ENCODE measurements at places on chromosomes 2 and 18. TPM values are rescaled to one million over a fixed set of nuclear protein-coding genes. Genes with fewer than 3 reads are reported as not detected.

DNA sequence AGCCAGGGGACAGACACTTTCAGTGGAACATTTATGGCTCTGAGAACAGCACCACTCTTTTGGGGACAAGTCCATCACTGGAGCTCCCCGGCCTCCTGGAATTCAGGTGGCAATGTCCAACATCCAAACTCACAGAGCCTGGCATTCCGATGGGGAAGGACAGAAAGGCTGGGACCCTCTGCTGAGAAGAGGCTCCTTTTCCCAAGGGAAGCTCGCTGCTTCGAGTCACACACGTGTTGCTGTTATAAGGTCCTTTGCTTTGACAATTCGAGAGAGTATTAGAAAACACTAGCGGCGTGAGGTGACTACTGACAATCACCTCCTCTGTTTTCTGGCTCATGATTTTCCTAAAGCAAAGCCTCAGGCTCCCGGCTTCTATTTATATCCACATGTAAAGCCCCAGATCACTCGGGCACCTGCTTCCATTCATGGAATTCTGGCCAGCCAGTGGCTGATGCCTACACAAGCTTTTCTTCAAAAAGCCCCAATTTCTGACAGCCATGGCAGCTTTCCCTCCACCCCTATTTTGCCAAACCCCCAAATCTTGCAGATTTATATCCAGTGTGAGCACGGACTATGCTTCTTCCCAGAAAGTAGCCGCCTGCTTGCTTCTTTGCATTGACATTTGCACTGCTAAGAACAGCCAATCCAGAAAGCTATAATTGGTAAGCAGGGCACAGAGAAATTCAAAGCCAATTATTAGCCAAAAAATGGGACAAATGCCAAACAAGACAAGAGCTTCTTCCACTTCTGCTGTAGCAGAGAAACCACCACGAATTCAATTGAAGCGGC is 67.3 kb downstream of the NDUFA10 start:
- DNase-seq: no peak

DNA sequence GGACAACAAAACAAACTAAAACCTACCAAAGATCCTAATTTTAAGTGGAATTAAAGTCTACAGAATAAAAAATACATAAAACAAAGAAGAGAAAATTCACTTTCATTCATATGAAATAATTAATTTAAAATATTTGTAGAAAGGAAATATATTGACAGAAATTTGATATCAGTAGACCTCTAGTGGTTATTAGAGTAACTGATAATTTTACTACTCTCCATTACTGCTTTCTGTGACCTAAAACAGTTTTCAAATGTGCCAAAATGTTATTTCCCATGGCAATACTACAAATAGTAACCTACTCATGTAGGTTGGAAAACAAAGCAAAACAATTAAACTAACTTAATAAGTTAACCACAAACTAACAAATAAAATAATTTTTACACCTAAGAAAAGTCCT is 147.1 kb downstream of the NOL4 start:
- DNase-seq: no peak

DNA sequence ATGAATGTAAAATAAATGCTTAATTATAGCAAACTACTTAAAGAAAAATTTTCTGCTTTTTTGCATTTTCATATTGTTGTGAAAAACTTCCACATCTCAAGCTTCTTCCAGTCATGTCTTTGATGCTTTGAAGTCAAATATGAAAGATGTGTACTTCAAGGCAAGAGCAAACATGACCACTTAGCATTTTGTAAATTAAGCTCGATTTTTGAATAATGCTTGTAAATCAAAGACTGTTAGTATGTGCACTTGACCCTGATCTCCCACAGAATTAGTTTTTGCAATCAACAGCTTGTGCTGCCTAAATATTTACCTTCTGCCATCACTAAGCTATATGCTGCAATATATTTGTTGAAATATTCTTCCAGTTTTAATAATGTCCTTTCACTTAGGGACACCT is 486.1 kb upstream of the ID2 start:
- DNase-seq: no peak

C1GALT1C1L gene
- 1.3 TPM for total RNA-seq

DNA sequence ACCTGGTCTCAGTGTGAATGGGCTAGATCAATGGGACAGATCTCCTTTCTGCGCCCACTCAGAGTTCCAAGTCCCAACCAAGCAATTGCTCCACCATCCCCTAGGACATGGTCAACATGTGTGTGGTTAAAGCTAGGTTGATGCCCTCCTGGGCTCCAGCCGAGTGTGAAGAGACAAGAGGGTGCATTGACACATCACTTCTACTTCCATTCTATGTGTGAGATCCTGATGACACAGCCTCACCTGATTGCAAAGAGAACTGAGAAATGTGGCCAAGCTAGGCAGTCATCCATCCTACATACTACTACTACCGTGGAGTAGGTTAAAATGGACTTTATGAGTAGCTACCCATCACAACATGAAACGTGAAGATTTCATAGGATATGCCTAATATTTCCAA is 106.8 kb downstream of the NCKAP5 start:
- no peak for DNase-seq

- no peak for DNase-seq
Observed at GRCh38 chr2:207269038-207269437, 103.3 kb upstream of the KLF7 start.

DNA sequence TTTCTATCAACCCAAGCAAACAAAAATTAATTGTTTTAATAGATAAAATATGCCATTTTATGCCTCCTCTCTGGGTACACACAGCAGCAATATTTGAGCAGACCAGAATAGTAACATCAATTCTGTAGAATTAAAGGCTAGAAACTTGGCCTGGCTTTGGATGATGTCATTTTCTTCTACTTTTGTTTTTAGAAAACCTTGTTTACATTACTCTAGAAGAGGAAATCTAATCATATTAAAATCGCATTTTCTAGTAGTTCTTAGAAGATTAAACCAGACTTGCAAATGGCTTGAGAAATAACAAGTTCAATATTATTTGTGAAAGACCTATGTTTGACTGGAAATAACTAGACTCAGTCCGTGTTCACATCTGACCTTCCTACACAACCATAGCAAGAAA is 102.3 kb upstream of the RFX8 start:
- no peak for DNase-seq

- DNase-seq: no peak
Observed at GRCh38 chr2:202072737-202073401, at the start of gene KIAA2012. Gene KIAA2012 (plus strand): TSS chr2:202073255. CDS start chr2:202073628, 373 bp downstream.

GRCh38 chr2:111627256-111627655 is 256.7 kb downstream of the ANAPC1 start:
- DNase-seq: no peak

DNA sequence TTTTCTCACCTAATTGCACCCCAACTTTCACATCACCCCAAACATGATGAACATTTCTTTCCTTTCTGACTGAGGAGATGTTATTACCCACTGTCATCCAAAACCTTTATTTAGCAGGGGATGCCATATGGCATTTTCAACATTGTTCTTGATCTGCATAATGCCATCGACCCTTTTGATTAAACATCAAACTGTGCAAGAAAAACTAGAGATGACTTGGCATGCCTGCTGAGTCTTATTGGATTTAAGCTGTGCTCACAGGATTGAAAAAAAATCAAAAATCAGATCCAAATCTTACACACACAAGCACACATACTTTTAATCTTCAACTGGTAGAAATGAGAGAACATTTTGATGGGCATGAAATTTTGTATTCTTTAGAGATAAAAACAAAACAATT is 536.0 kb downstream of the TMX3 start:
- no peak for DNase-seq

LRRTM4 gene
- total RNA-seq: not detected

DNA sequence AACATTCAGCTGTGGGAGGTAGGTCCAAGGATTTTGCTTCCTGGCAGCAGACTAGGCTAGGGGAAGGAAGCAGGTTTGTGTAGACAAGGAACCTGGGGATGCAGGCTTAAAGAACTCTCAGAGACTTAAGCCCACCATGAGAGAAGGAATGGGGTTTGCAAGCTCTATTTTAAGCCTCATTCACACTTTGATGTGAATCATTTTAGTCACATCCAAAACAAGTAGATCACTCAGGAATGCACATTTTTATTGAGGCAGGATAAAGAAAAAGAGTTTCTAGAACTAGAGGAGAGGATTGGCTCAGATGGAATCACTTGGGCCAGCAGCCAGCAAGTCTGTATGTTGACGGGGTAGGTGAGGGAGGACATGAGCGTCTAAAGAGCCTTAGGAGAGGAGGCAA is 3.3 kb upstream of the NAPG start:
- no peak for DNase-seq

DNA sequence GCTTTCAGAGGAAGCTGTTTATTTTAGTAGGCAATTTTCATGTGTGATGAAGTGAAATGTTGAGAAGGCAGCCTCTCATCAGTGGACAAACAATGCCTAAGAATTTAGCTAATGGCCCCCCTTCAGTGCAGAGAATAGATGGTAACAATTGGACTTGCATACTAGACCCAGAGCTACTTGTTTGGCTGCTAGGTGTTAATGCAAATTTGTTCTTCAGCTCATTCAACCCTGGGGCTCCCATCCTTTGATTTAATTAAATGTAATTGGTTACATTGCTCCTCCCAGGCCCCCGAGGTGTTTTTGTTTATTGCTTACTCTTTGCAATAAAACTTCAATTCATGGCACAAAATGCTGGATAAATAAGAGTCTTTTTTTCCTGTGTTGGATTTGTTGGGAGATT is 68.6 kb downstream of the CAMKMT start:
- DNase-seq: no peak

DNA sequence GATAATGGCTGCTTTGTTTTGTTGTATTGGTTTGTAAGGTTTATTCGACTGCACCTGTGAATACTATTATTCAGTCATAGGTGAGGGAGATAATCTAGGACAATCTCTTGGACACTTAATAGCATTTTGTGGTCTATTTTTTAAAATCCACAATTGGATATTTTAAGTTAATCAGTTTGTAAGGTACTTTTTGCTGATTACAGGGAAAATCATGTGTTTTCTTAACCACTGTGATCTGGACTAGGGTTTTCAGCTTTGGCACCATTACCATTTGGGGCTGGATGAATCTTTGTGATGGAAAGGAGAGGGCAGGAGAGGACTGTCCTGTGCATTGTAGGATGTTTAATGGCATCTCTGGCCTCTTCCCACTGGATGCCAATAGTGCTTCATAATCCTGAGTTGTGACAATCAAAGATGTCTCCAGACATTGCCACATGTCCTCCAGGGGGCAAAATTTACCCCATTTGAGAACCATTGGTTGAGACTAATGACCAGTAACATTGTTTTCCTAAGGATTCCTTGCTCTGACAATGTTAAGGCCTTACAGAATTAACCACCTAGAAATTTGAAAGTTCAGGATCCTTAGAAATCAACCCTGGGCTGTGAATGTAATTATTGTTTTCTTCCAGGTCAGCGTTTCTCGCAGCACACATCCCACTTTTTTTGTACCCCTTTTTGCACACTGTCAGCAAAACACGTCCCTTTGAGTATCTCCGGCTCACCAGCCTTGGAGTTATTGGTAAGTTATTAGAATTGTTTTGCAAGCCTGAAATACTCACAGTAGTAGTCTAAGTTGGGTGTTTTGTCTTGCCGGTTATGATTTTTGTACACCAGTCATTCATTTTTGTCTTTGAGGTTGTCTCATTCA is 15.6 kb downstream of the CNOT9 start:
- no peak for DNase-seq

DNA sequence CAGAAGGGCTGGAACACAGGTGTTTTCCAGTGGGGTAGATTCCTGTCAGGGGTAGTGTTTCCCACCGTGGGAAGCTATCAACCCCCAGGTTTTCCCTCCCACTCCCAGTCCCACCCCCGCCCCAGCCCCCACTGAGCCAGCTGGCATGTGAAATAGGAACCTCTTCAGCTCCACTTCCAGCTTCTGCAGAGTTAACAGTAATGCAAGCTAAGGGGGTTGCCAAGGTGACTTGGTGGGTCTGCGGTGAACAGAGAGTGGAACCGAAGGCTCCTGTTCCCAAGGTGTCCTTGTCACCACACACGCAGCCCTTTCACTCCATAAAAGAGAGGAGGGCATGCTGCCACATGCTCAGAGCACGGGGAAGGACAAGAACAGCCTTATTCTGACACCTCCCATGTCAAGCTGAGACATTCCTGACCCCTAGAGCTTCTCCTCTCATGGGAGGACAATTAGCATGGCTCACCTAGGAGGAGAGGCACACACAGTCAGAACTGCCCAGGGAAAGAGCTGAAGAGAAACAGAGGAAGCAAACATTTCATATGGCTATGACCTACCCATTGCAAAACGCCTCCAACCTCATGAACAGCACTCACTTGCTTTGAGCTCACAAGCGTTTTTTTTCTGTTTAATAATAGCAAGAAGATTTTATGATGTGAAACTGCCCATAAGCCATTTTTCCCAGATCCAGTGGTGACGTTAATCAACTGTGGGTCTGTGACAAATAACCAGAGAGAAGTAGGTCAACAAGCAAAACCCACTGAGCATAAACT is 39.8 kb upstream of the TBC1D8 start:
- DNase-seq: no peak

DNA sequence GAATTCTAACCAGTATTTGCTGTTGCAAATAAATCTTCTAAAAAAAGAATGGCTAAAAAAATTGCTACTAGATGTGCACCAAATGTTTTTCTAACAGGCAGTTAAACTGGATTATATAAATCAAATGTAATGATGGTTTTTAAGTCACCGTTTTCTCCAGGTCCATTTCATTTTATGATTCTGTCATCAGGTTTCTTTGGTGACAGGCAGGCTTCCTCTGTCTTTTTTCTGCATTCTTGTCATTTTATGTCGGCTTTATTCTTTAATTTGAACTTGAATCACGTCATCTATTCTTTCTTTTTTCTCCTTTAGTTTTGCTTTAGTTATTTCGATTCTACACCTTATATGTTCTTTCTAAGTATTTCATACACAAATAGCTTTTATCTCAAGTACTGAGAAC is 212.5 kb downstream of the SOCS6 start:
- no peak for DNase-seq

GRCh38 chr18:79615586-79615985 is 64.0 kb upstream of the CTDP1 start:
- no peak for DNase-seq

- peak; percentile 85 for DNase-seq
Observed at GRCh38 chr2:67650291-67651133, 253.4 kb downstream of the ETAA1 start.

Measured in Calu3 (cell line).